Activated T-cell treated with anti-CD3 and anti-CD28 coated beads for 4 hours (primary cell): ENCODE measurements at places on chromosomes 3 and 15.

DNA sequence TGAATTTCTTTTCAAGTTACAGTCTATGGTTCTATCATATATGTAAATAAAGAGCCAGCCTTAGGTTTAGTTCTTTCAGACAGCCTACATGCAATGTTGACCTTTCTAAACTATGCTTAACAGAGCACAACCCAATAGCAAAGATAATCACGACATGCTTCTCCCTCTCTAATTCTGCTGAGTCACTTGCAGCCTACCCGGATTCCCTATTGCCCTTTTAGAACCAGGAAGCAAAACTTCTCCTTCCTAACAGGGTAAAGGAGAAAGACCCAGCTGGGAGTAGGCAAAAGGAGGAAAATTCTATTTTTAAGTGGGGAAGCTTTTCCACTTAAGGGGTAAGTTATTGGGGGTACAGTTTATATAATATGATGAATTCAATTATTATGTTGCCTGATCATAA lies 79.3 kb downstream of the SLC7A14 start:
- DNase-seq: no peak

GRCh38 chr3:195033531-195034091 lies 237.3 kb downstream of the XXYLT1 start:
- DNase-seq: no peak

DNA sequence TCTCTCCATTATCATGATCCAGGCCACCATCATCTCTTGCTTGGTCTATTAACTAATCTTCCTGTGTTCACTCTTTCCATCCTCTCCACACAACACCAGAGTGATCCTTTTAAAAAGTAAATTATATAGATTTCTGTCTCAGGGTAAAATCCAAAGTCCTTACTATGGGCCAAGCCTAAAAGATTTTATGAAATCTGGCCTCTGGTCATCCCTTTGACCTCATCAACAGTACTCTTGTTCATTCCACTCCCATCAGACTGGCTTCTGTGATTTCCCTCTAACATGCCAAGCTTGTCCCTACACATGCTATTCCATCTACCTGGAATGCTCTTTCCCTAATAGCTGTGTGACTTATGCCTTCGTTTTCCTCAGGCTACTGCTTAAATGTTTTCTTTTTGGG lies 8.3 kb upstream of the TIPARP start:
- no peak for DNase-seq

DNA sequence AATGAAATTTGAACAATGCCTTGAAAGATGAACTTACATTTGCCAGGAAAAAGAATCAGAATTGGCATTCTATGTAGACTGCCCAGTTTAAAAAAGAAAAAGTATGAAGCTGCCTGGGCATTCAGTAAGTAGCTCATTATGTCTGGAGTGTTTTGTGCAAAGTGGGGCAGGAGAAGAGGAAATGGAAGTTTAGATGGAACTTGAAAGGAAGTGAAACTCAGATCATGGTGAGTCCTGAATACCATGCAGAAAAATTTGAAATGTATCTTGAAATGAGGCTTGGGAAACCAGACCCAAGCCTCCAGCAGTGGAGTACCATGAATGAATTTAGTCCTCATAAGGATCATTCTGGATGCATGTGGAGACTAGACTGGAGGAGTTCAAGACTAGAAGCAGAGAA lies 4.8 kb upstream of the MORC1 start:
- no peak for DNase-seq

GRCh38 chr3:13142552-13143380 lies 69.5 kb upstream of the IQSEC1 start:
- no peak for DNase-seq

GRCh38 chr3:71489315-71489761 lies 94.2 kb downstream of the FOXP1 start:
- DNase-seq: no peak

GRCh38 chr3:60366486-60366885 lies 884.8 kb downstream of the FHIT start:
- no peak for DNase-seq
